Hematopoietic multipotent progenitor cell treated with erythropoietin and hydrocortisone succinate and interleukin-3 and kit ligand, for 4 days (in vitro differentiated cells): ENCODE measurements at places on chromosomes 11 and 22.

DNA sequence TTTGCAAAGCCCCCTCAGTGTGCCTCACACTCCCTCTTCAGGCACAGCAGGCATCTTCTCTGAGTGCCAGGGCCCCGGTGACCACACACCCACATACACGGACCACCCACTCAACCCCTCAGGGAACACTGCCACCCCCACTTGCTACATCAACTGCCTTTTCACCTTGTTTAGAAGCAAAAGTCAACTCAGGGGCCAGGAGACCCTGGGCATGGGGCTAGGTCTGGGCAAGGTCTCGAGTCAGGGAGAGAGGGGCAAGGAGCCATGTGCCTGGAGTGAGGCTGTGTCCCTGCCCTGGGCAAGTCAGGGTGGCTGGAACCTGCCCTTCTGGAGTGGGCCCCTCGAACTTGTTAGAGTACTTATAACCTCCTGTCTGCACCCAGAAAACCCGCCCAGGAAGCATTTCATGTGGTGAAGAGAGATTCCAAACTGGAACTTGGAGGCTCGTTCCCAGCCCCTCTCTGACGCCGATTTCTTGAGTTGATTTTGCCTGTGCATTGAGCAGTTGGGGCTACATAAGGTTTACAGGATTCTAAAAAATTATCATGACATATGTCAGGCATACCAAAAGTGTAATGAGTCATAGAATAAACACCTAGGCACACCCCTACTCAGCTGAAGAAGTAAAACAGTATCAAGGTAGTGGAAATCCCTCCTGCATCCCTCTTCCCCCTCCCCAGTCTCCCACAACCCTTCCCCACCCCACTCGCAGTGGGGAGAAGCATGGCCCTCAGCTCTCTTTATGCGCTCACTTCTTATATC, 74.3 kb downstream of the MYEOV start:
- DNase-seq = no peak

DNA sequence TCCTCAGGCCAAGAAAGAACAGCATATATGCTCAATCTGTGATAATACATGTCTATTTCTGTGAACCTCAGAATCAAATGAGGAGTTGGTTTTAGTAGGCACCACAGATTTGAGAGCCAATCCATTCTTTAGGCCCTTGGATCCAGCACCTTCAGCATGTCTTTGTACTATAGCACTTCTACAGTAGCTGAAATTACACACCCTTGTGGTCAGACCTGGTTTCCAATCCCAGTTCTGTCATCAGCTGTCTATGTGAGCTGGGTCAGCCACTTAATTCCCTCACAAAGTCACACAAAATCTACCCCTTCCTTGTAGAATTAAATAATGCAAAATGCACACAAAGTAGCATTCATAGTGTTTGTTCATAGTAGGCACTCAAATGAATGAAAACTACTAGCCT, 381.3 kb upstream of the LARGE1 start:
- DNase-seq = no peak

GRCh38 chr11:76152741-76153570, 53.3 kb downstream of the WNT11 start:
- DNase-seq = no peak

DNA sequence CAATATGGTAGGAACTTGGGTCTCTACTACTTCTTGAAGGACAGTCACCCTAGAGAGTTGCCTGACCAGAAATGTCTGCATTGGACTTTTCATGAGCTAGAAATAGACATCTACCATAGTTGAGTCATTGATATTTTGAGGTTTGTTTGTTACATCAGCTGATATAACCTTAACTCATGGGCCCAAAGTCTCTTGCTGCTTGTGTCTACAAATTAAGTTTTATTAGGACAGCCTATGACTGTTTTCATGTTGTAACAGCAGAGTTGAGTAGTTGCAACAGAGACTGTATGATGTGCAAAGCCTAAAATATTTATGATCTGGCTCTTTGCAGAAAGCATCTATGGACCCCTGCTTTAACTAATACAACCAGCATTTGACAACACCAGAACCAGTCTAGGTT, 155.3 kb downstream of the MIAT start:
- DNase-seq = no peak

GRCh38 chr22:40919446-40919845, 31.7 kb upstream of the RBX1 start:
- DNase-seq = no peak
